ENCODE measurements at places on chromosomes 7 and 10.
A peak's percentile ranks its signal among the peaks of the same experiment; 100 is the strongest.

- DNase-seq: no peak
Observed at GRCh38 chr7:498678-499641, 20.7 kb downstream of the PDGFA start.

GRCh38 chr7:102284399-102284798 lies 2.3 kb upstream of the SH2B2 start:
- DNase-seq: peak; percentile 45

DNA sequence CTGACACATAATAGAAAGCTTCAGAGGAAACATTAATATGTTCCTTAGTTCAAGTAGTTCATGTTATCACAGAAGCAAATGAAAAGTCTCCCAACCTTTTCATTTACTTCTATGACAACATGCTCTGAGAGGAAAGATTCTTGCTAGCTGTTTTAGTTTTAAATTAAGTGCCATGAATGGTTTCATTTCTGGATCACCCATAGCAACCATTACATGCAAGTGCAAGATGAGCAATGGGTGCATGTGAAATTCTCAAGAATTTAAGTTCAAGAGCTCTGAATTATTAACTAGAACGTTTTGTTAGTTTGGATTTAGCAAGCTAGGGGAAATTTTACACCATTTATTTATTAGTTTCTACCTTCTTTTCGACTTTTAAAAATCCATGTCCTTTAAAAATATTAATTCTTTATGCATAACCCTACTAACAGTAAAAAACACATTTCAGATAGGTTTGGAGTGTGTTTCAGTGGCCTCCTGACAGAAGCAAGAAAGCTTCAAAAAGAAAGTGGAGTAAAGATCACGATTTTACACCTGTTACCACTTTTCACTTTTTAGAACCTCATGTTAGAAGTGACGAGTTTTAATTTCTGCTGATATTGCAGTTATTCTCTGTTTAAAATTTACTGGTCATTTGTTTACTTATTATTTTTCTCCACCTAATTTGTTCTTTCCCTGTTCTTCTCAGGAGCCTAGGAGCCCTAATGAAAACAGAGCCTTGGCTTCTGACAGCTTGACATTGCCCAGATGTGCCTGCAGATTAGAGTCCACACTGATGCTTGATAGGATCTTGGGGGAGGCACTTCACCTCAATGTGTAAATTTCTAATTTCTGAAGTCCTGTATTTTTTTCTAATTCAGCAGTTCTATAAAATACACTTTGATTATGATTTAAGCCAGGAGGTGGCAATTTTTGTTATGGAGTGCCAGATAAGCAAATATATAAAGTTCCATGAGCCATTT lies 995.3 kb upstream of the PHF14 start:
- no peak for DNase-seq

DNA sequence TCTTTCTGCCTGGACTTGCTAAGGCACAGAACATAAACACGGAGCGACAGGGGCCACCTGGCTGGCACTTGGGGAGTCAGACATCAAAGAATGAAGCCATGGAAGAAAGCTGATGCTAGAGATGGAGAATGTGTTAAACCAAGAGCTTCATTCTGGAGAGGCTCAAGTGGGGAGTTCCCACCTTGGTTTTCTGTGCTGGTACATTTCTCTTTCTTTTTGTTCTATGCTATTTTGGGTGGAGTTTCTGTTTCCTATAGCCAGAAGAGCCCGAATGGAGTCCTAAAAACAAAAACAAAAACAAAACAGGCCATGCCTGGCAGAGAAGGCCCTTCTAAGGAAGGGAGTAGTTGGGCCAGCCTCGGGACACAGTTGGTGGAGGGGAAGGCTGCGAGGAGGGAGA lies 148.4 kb upstream of the PRR15 start:
- DNase-seq: no peak

- DNase-seq: no peak
Observed at GRCh38 chr7:127873715-127874636, 157.3 kb downstream of the LRRC4 start.

DNA sequence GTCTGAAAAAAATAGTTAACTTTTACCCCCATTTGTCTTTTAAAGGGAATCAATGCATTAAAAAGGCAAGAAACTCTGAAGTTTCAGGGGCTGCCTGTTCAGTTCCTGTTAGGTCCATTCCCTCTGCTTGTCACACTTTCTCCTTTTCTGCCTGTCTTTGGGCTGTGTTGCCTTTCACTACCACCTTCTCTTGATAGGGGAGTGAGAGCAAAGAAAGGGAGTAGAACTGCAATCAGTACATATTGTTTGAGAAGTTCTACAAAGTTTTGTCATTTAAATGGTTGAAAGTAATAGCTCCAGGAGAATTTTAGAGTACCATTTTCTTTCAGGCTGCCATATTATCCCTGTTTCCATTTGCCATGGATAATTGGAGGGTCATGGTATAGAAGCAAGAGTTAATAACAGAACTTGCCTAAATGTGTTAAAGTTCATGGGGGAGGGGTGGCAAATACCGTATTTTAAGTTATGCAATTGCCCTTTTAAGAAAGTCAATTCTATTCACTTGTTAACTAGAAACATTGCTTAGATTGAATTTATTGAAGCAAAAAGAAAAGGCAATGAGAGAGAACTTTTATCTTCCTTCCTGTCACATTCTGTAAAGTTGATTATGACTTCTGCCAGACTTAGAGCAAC lies 38.6 kb downstream of the MPLKIP start:
- no peak for DNase-seq

DNA sequence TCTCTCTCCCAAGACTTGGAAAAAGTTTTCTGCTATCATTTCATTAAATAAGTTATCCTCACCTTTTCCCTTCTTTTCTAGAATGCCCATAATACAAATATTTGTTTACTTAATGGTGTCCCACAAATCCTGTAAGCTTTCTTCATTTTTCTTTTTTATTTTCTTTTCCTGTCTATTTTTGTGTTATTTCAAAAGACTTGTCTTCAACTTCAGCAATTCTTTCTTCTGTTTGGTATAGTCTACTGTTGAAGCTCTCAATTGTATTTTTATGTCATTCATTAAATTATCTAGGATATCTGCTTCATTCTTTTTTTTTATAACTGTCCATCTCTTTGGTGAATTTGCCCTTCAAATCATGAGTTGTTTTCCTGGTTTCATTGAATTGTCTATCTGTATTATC lies 25.1 kb upstream of the PLA2G12B start:
- no peak for DNase-seq

GRCh38 chr7:158407581-158408317 lies 179.9 kb downstream of the PTPRN2 start:
- DNase-seq: no peak

GRCh38 chr7:20454202-20454601 lies 123.5 kb downstream of the ITGB8 start:
- DNase-seq: no peak

DNA sequence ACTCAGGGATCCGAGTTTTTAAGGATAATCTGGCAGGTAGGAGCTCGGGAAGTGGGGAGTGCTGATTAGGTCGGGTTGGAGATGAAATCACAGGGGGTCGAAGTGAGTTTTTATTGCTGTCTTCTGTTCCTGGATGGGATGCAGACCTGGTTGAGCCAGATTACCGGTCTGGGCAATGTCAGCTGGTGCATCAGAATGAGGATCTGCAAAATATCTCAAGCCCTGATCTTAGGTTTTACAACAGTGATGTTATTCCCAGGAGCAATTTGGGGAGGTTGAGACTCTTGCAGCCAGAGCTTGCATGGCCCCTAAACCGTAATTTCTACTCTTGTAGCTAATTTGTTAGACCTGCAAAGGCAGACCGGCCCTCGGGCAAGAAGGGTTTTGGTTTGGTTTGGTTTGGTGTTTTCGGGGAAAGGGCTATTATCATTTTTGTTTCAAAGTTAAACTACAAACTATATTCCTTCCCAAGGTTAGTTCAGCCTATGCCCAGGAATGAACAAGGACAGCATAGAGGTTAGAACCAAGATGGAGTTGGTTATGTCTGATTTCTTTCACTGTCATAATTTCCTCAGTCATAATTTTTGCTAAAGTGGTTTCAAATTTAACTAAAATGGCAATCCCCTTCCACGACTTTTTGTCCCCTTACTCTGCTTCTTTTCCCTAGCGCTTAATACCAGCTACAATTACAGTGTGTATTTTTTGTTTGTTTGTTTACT lies 20.6 kb upstream of the PIK3CG start:
- DNase-seq: no peak

GRCh38 chr10:107898392-107898791 lies 733.9 kb upstream of the SORCS1 start:
- no peak for DNase-seq

GRCh38 chr10:117540640-117541404 lies 1.7 kb upstream of the EMX2 start:
- no peak for DNase-seq

DNA sequence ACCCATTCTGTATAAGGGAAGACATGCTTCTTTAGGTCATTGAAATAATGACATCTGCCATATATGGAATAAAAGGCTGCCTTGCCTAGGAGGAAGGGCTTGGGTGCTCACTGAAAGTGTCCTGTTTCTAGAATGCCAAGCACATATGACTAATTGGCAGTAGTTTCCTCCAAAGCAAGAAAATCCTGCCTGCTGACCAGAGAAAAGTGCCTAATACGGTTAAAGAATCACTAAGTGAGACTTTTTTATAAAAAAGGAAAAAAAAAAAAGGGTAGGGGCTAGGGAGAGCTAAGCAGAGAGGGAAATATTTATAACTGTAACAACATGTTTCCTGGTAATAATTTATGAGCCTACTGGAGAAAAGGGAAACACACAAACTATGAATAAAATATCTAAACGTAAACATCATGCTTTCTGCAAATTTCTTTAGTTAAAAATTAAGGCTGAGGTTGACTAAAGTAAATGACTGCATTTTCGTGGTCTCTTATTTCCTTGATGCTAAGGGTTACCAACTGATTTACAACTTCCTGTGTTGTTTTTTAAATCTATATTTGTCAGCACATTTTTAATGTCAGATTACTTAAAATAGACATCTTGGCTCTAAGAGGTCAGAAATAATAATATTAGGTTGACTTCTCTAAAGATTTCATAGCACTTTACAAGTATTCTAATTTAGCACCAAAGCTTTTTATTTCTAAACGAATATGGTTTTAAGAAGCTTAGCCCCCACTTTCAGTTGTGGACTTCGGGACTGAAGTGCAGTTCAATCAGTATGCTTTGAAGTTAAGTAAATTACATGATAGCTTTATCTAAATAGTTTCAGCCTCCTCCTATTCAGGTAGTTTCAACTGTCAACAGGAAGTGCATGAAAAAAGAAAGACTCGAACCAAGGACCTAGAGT lies 89.6 kb downstream of the CABCOCO1 start:
- DNase-seq: no peak

DNA sequence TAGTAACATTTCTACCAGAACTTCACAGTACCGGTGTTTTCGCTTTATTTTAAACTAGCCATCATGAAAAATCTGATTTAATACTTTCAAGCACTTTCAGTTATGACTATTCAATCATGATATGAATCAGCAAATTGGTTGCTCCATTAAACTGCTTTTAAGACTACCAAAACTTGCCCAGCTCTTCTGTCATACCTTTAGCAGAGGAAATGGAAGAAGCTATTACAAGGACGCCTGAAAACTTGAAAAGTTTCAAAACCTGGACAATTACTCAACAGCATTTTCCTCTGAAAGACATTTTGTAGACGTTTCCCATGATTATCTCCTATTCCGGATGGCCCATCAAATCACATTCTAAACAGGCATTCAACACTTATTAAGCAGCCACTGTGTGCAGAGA lies 2.0 kb downstream of the JAZF1 start:
- no peak for DNase-seq

GRCh38 chr10:59227136-59227673 lies 50.8 kb downstream of the PHYHIPL start:
- no peak for DNase-seq

DNA sequence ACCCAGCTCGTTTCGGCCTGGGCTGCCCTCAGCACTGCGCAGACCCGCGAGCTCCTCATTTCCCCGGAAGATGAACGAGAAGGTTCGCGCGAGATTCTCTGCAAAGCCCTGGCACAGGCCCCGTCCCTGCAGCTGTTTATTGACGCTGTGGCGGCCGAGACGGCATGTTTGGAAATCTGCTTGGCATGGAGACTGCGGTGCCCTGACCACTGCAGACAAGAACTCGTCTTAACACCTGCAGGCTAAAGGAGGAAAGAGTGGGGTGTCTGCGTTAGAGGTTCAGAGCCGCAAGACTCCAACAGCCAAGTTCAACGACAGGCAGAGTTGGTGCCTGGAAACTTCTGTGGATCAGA lies 125.6 kb downstream of the DNAJB6 start:
- no peak for DNase-seq

GRCh38 chr10:132487241-132488135 lies 50.1 kb upstream of the INPP5A start:
- DNase-seq: no peak

DNA sequence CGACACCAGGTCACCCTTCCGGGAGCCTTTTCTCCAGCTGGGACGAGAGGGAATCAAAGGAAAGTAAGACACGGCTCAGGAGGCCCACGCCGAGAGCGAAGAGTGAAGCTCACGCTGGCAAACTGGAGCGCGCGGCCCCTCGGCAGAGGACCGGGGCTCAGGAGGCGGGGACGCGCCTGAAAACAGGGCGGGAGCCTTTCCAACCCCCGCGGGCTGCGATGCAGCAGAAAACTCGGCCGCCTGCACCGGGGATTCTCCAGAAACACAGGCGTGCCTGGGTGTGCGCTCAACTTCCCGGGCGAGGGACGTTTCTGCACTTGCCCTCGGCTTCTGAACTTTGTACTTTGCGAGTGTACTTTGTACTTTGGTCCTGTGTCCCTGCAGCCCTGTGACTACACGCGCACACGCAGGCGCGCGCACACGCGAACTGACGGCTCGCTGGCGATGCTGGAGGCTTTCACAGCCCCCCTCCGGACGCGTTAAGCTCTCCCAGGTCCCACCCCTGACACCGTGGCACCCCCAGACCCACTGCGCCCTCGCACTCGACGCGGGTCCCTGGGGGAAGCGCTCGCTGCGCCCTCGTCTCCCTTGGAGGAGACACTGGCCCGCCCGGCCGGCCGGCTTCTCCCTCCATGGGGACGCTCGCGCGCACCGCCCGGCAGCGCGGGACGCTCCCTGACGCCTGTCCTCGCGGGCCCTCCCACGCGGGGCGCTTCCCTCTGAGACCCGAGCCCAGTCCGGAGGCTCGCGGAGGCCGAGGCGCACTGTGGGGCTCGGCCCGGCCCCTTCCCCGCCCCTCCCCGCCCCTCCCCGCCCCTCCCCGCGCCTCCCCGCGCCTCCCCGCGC lies 588 bp upstream of the PAOX start:
- peak; percentile 44 for DNase-seq

GRCh38 chr7:133789974-133790373 lies 337.2 kb upstream of the LRGUK start:
- no peak for DNase-seq

GRCh38 chr10:104732222-104732621 lies 91.1 kb downstream of the SORCS3 start:
- no peak for DNase-seq

- no peak for DNase-seq
Observed at GRCh38 chr10:93060887-93061593, 442 bp downstream of the CYP26C1 start.

- DNase-seq: no peak
Observed at GRCh38 chr7:101597941-101598340, 31.2 kb downstream of the MYL10 start.

GRCh38 chr10:113061054-113061430 lies 111.0 kb downstream of the TCF7L2 start:
- DNase-seq: no peak

GRCh38 chr10:4894335-4894734 lies 68.3 kb downstream of the AKR1E2 start:
- DNase-seq: no peak

GRCh38 chr10:125266966-125267365 lies 106.6 kb upstream of the CTBP2 start:
- no peak for DNase-seq

GRCh38 chr7:99309111-99309510 lies 16.6 kb upstream of the ARPC1A start:
- no peak for DNase-seq

GRCh38 chr10:33871061-33871956 lies 536.8 kb upstream of the NRP1 start:
- no peak for DNase-seq

Measured in CD4-positive, alpha-beta T cell treated with Interferon gamma for 1 hour (primary cell).